Naive B cell (primary cell): ENCODE measurements at places on chromosomes 7 and 10.

DNA sequence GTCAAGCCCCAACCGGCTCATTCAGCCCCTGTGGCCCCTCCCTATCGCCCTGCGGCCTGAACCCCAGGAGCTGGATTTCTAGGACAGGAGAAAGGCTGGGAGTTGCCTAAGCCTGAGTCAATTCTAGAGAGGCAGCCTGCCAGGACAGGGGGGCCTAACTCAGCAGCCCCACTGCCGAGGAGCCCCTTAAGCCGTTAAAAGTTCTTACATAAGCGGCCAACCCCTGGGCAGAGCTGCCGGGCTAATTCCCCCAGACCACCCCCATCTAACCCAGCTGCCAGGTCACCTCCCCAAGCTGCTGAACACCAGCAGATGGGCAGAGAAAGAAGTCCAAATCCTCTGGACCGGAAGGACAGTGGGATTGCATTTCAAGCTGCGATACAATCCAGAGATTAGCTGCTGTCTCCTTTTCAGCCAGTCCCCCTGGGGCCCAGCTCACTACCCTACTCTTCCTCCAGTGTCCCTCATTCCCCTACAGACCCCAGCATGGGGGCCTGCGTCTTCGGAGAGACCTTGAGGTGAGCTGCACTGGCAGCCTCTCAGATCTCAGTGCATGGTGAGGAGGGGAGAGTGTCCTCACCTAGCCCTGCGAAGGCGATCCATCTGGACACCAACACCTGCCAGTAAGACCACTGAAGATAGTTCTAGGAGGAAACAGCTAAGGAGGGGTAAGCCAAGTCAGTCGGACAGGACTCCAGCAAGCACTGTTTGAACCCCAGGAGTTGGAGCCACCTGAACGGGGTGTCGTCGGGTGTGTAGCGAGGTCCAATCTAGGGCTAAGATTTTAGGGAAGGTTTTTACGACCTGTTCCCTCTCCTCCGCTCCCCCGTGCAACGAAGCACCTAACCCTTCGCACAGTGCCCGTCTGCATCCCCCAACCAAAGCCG is 830 bp downstream of the IMPDH1 start:
- DNase-seq: no peak

DNA sequence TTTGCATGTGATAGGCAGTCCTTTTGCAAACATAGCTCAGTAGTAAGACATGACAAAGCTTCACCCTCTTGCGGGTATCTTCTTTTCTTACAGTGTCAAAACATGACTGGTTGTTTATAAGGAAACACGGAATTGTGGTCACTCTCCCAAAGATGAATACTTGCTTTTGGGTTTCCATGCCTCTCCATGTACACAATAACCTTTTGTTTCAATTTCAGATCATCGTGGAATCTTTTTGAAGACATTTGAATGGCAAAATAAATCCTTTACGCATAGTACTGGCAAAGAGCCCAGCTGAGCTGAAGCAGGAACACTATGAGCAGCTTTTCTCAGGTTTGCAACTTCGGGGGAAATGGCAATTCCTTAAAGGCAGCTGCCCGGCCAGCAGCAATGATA is 156.8 kb upstream of the FRMD4A start:
- no peak for DNase-seq

DNA sequence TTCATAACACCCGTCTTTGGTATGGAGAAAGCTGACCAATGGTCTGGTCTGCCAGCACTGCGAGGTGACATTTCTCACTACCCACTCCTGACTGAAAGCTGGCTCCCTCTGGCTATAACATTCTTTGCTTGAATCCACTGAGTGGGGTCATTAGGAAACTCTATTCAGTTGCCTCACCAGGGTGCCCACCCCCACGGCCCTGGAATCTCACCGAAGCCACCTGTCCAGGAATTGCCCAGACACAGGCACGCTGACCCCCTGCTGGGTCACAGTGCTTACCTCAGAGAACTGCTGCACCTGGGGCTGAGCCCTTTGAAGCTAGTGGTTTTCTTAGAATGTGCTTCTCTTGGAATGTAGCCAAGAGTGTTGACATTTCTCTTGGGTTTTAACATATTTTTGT is 28.6 kb downstream of the HECW1 start:
- DNase-seq: no peak

- no peak for DNase-seq
These were observed 34.5 kb downstream of the ASB13 start for GRCh38 chr10:5631936-5632335.

DNA sequence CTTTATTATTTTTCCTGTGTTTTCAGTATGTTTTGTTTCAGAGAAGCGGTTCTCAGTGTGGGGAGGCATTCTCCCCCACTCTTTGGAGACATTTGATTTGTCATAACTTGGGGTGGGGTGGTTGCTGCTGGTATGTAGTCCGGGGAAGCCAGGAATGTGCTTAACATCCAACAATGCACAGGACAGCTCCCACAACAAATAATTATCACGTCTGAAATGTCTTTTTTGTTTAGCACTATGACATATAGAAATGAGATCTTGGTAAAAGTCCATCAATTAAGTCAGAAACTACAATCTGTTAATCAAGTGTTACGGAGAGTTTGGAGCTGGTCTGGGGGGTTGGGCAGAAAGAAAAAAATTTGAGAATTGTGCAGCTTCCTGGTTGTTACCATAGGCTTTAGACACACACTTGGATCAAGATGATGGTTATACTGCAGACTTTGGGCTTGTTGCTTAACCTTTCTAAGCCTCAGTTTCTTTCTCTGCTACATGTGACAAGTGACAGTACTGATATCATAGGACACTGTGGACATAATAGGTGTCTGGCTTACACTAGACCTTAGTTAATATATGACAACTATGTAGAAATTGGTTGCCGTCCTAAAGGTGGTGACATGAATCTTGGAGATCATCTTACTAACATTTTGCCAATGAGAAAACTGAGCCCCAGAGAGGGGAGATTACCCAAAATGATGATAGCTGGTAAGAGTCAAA is 113.7 kb downstream of the LRMDA start:
- DNase-seq: no peak

DNA sequence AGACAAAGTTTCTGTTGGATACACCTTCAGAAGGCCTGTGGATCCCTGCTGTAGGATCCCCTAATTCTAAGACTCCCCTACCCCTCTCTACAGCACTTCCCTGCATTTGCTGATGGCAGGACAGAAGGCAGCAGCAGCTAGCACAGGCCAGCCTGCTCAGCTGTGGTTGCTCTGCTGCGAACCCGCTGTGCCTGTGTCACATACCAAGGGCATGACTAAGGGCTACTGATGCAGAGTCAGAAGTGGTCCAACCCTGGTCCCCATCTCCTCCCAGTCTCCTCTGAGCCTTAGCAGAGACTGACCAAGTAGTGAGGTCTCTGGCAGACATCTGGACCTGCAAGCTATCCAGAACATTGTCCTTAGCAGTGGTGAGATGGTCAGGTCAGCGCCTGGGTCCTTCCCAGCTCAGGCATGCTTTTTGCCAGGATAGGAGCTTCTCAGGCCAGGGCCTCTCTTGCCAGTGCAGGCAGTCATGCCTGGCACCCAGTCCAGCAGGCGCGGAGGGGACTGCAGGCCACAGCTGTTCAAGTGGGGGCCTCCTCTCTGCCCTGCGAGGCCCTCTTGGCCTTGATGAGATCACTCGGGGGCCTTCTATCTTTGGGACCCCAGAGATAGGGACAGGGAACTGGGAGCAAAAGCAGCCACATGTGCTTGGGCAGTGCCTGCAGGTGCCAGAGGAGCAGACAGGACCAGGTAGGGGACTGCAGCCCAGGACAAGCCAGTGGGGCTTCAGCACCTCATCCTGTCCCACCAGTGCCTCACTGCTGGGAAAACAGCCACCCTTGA is 146.4 kb downstream of the ZNF248 start:
- DNase-seq: no peak
